ENCODE measurements at places on chromosomes 7 and 10.

GRCh38 chr10:71523756-71524155 is 127.0 kb downstream of the CDH23 start:
- no peak for DNase-seq

- DNase-seq, result no peak
Observed at GRCh38 chr10:48472501-48473069, 132.3 kb downstream of the ARHGAP22 start.

GRCh38 chr7:99278180-99278579 is 5.5 kb downstream of the MYH16 start:
- DNase-seq, result no peak

GRCh38 chr7:41103331-41103730 is 599.6 kb downstream of the INHBA start:
- DNase-seq, result no peak

- no peak for DNase-seq
Observed at GRCh38 chr7:16840094-16840493, 35.3 kb upstream of the AGR2 start.

DNA sequence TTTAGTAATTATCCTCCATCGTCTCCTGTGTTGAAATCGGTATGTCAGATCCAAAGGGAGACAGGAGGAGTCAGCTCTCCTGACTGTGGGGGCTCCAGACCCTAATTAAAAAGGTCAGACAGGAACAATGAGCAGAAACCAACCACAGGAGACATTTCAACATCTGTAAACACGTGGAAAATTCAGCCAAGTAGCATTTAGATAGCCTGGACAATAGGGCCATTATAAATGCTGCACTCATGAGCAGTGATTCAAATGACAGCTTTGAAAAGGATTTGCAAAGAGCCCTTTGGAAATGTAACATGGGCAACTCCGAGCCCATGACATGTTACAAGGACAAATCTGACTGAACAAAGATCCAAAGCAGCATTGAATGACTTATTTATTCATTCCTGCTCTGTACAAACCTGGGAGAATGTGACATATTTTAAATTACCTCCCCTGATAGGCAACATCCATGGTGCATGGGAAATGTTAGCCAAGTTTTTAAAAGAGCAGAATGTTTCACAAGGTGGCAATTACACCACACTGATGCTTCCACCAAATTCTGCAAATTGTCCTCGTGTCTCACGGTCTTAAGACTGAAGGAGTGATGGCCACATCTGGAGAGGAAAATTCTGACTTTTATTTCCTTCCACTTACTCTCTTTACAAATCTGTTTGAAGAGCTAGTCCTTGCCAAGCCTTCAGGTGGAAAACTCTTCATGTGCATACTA is 113.3 kb upstream of the KMT2E start:
- DNase-seq, result no peak

DNA sequence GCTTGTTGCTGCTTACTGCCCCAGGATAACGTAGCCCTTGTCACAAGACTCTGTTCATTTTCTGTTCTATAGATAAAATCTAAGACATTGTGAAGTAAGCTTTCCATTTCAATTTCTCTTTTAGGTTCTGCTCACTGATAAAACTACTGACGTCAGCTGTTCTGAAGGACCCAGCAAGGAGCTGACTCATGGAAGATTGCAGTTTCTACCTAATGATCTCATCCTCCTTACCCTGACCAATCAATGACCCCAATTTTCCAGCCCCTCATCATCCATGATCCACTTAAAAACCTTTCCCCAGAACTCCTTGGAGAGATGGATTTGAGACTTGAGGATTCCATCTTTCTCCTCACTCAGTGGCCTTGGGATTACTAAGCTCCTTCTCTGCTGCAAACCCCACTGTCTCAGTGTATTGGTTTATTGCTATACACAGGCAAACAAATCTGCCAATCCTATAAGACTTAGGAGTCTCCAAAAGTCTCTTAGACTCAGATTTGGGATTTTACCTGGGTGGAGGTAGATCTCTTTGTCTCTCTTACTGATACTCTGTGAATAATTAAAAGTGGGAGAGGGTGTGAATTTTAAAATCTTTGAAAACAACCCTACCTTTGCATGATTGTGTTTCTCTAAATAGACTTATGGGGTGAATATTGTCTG is 109.2 kb upstream of the TRIM24 start:
- no peak for DNase-seq

DNA sequence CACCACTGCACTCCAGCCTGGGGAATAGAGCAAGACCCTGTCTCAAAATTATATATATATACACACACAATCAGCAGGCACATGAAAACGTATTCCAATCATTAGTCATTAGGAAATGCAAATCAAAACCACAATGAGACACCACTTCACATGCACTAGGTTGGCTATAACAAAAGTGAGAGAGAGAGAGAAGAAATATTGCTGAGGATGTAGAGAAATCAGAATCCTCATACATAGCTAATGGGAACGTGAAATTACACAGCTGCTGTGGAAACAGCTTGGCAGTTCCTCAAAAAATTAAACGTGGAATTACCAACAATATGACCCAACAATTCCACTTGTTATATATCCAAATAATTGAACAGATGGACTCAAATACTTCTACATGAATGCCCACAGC is 43.3 kb upstream of the CNNM1 start:
- DNase-seq, result no peak

DNA sequence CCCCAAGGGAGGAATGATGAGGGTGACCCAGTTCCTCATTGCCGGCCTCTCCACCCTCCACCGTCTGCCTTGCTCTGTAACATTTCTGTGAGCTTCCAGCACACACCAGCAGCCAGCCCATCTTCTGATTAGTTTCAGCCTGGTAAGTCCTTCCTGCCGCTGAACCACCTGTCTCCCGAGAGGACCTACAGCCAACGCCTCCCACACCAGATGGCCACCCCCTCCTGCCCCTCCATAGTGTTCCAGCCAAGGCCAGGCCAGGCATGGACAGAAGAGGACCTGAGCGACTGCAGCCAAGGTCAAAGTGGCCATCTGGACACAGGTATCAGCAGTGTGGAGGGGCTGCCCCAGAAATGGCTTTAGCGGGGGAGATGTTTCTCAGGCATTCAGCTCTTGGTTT is 170.7 kb upstream of the CTBP2 start:
- DNase-seq, result no peak

GRCh38 chr7:99369767-99370391 is 4.7 kb upstream of the ARPC1B start:
- DNase-seq, result no peak

DNA sequence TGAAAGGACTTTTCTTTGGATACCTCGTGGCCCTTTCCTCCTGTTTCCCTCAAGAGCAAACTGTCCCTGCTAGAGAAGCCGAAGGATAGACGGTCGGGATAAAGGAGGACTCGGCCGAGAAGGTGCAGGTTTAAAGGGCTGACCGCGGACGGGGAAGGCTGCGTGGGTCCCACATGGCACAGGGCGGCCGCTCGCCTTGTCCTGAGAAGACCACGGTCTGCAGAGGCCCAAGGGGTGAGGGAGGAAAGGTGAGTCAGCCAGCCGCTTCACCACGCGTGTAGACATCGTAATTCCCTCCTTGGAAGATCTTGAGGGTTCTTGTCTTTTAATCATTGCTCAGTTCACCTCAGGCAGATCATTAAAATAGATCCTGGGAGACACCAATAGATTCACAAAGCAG is 253.8 kb downstream of the DPP6 start:
- DNase-seq, result no peak

- no peak for DNase-seq
Observed at GRCh38 chr10:32350811-32351350, 3.9 kb upstream of the EPC1 start.

DNA sequence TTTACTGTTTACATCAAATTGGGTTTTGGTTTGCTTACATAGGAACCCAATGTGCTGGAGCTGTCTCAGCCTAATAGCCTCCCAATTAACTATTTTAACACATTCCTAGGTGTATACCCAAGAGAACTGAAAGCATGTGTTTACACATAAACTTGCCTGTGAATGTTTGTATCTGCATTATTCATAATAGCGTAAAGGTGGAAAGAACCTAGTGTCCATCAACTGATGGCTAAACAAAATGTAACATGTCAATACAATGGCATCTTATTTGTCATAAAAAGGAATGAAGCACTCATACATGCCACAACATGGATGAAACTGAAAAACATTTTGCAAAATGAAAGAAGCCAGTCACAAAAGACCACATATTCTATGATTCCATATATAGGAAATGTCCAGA is 160.6 kb upstream of the EEPD1 start:
- no peak for DNase-seq

DNA sequence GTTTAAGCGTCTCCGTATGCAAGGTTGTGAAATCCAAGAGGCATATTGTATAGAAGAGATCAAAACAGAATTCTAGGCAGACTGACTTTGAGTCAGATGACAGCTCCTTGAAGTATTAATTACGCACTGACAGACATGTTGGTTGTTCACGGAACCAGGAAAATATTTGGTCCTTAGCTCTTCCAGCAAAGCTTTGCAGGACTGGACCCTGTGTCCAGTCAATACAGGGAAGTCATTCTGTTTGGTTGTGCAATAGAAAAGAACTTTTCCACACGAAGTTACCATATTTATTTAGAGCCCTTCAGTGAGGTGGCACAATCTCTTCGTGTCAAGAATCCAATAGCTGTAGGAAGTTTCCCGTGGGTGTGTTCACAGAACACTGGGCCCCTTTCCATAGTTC is 205.3 kb downstream of the ARHGAP21 start:
- DNase-seq, result no peak
